HEK293T (cell line): ENCODE measurements at places on chromosomes 5 and 9.

GRCh38 chr5:91194824-91195381, 188.2 kb downstream of the ARRDC3 start:
- DNase-seq: no peak

GRCh38 chr9:32551276-32552051, 663 bp upstream of the SMIM27 start:
- DNase-seq: peak; percentile 25

- DNase-seq: no peak
Measured at GRCh38 chr5:123814801-123815470, 303.0 kb downstream of the CSNK1G3 start.

GRCh38 chr5:89324990-89325389, 442.0 kb upstream of the MEF2C start:
- DNase-seq: no peak

DNA sequence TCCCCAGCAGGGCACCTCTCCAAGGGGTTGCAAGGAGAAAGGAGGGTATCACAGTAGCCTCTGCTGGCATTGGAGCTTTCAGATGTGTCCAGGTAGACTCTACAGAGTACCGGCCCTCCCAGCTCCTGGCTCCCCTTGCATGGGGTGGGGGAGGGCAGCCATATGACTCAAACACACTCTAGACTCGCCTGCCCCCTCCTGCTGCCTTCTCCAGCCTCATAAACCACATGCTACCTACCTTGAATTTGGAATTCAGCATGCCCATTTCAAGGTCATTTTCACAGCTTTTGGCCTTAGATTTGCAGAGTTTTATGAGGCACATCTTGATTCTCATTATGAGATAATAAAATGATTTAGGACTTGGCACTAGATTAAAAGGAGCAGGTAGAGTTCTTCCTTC, 32.8 kb upstream of the SMIM32 start:
- no peak for DNase-seq

DNA sequence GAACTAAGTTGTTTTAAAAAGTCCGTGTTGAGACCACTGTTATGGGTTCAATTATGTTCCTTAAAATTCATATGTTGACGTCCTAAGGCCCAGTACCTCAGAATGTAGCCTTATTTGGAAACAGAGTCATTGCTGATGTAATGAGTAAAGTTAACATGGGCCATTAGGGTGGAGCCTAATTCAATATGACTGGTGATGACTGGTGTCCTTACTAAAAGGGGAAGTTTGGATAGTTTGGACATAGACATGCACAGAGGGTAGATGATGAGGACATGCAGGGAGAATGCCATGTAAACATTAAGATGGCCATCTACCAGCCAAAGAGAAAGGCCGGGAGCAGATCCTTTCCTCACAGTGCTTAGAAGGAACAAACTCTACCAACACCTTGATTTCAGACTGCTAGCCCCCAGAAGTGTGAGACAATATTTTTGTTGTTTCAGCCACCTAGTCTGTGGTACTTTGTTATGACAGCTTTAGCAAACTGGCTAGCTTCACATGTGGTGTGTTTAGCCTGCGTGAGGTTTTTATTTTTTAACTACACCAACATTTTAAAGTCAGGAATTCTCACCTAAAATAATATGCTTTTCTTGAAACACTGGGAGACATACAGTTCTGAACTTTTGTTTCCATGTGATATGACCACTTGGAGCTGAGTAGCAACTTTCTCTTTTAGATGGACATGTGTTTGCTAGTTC, 135.3 kb downstream of the YIPF5 start:
- no peak for DNase-seq

- peak; percentile 51 for DNase-seq
Measured at GRCh38 chr5:32173267-32174010, 680 bp downstream of the GOLPH3 start.

DNA sequence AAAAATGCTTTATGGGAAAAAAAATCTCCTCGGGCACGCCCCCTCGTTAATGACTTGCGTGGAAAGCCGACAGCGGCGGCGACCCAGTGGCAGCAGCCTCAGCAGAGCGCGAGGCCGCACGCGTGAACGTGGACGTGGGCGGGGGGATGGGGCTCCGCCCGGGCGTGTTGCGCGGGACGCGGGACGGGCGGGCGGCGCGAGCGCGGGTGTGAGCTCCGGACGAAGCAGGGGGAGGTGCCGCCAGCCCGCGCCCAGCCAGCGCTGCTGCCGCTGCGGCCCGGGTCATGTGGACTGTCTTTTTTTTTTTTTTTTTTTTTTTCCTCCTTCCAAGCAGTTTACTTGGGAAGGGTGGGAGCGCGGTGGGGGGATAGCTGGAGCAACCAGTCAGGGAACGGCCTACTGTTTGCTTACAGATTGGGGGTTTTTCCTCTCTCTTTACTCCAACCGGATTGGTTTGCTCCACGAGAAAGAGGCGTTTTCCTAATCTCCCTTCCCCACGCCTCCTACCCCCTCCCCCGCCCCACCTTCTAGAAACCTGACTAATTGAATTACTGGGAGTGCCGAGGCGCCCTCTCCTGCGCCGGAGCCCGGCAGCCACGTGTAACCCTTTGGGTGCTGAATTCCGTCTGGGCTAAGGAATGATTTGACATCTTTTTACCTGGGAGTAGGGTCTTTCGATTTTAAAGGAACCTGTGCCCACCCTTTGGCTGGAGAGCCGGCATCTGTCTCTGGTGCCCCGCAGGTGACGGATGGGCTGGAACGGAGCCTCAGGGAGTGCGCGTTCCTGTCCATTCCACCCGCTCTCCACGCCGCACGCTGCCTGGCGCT, 1.7 kb upstream of the EFNA5 start:
- peak; percentile 80 for DNase-seq

GRCh38 chr5:142120247-142120935, 11.8 kb downstream of the NDFIP1 start:
- no peak for DNase-seq

DNA sequence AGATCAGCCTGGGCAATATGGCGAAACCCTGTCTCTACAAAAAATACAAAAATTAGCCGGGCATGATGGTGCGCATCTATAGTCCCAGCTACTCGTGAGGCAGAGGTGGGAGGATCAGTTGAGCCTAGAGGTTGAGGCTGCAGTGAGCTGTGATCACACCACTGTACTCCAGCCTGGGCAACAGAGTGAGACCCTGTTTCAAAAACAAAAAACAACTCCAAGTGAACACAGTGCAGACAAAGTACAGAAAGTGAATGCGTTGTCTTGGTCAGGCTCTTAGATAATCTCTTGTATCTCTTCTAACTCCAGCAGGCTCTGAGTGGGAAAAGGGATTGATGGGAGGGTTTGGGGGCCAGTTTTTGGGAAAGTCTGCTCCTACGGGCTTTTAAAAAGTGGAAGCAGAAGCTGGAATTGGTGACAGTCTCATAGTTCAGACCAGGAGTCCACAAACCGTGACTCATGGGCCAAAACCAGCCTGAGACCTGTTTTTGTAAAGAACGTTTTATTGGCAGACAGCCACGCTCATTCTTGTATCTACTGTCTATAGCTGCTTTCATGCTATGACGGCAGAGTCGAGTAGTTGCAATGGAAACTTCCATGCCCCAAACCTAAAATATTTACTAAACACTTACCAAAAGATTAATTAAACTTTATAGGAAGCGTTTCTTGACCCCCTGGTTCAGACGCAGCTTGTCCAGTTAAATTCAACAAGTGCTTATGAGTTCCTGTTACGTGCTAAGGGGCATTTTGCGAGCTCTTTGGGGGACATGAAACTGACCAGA, 32.9 kb downstream of the NDST1 start:
- DNase-seq: no peak

- no peak for DNase-seq
Measured at GRCh38 chr5:41978676-41979075, 53.6 kb downstream of the FBXO4 start.

GRCh38 chr5:84202136-84202535, 182.5 kb downstream of the EDIL3 start:
- DNase-seq: no peak

DNA sequence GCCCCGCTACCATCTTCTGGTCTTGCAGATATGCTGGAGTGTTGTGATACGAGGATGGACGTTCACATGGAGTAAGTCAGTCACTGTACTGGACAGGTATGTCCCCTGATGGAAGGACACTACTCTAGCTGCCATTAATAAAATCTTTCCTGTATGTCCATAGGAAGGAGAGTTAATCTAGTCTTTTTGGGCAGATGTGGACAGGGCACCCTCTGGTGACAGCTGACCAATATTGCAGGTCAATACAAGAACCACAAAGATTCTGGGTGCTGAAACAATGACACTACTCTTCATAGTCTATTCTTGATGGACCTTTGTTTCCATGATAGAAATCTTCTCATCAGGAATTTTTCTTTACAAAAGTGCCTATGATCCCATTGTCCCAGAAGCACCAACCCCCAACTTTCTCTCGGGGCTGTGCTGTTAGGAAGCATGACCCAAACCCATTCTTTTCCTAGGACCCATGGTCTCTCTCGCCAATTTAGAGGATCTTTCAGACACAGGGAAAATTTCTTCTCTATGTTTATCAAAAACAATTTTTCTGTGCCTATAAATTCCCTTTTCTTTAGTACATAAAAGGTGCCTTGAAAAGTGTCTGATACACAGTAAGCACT, 376.9 kb downstream of the DTWD2 start:
- peak; percentile 36 for DNase-seq

- DNase-seq: no peak
Measured at GRCh38 chr5:147874910-147875367, 3.6 kb upstream of the SCGB3A2 start.

DNA sequence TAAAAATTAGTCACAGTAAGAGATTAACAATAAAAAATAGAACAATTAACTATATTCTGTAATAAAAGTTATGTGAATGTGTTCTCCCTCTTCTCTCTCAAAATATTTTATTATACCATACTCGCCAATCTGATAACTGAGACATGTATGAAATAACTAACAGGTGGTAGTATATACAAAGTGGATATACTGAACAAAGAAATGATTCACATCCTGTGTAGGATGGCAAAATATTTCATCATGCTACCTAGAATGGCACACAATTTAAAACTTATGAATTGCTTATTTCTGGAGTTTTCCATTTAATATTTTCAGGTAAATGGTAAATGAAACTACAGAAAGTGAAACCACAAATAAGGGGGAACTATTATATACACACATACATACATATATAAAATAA, 152.5 kb downstream of the RNF180 start:
- no peak for DNase-seq

GRCh38 chr9:133460405-133461175, 812 bp downstream of the CACFD1 start:
- DNase-seq: no peak

DNA sequence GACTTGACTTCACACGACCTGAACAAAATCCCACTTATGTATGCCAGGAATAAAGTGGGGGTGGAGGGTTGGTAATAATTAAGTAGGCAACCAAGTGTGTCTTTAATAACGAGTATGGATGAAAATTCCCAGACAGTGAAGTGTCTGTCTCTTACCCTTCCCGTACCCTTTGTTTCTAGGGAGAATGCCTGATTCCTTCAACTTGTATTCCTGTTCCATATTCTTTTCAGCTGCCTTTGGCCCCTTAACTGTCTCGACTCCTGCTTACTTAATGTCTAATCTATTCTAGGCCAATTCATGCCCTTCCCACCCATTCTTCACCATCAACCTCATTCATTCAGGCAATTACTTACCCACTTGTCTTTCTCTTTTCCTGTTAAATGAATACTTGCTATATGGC, 380.5 kb downstream of the RAB3C start:
- DNase-seq: no peak

- no peak for DNase-seq
Measured at GRCh38 chr9:128205296-128205944, 2.2 kb downstream of the DNM1 start.

DNA sequence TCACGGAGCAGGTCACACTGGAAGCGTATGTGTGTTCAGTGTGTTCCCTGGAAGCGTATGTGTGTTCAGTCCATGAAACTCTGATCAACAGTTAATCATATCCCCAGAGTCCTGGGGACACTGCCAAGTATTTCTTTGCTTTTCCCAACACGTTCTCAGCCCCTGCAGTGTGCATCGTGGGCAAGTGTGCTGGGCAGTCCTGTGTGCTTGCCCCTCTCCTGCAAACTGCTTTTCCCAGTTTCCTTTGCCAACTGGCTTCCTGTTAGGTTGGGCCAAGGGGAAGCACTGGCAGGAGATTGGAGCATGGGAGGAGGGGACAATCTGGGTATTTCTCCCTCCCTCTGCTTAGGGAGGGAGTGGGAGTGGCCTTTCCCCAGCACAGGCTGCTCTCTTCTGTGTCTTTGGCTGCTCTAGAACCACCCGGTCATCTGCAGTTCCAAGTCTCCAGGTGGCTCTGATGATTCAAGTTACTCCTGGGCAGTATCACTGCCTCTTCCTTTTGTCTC, 36.8 kb upstream of the NEK6 start:
- no peak for DNase-seq

- no peak for DNase-seq
Measured at GRCh38 chr5:112574536-112574935, 155.5 kb upstream of the EPB41L4A start.

DNA sequence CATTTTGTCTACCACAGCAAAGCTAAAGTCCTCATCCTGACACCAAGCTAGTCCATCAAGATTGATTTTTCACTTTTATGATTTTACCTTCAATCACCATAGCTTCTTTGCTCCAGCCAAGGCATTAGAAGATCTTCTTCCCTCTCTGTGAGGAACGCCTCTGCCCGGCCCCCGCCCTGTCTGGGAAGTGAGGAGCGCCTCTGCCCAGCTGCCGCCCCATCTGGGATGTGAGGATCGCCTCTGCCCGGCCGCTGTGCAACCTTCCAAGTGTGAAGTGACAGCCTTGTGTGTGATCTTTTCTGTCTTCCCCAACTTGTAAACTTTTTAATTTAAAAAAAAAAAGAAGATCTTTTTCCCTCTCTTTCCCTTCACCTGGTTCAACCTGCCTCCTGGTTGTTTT, 210.5 kb upstream of the NREP start:
- DNase-seq: no peak

DNA sequence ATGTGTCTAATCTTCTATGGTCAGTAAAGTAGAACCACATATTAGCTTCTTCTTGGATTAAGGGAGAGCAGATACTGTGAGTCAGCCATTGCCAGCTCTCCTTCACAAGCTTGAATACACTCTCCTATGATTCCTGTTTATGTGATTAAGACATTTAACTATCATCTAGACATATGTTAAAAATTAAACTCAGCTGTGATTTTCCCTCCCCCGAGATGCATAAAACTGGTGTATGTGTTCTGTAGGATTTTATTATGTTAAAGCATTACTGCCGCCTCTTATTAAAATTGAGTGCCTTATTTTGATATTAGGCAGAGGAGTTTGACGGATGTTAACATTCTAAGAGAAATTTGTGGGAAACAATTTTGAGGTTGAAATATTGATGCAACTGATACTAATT, 114.6 kb downstream of the ACTBL2 start:
- DNase-seq: no peak

DNA sequence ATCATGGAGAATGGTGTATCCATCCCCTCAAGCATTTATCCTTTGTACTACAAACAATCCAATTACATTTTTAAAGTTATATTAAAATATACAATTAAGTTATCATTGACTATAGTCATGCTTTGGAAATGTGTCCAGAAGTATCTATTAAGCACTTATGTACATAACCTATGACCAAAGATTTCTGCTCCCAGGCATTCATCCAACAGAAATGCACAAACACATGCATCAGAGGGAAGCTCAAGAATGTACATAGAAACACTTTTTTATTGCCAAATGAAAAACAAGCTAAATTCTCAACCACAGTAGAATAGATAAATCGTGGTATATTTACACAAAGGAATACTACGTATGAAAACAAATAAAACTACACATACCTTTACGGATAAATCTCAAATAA, 700.5 kb upstream of the ZNF608 start:
- DNase-seq: no peak

GRCh38 chr5:135489466-135490244, 37.5 kb upstream of the TIFAB start:
- no peak for DNase-seq

- no peak for DNase-seq
Measured at GRCh38 chr5:146919304-146919703, 40.7 kb upstream of the PPP2R2B start.
